ENCODE measurements at places on chromosomes 3 and 15.
A peak's percentile ranks its signal among the peaks of the same experiment; 100 is the strongest.

DNA sequence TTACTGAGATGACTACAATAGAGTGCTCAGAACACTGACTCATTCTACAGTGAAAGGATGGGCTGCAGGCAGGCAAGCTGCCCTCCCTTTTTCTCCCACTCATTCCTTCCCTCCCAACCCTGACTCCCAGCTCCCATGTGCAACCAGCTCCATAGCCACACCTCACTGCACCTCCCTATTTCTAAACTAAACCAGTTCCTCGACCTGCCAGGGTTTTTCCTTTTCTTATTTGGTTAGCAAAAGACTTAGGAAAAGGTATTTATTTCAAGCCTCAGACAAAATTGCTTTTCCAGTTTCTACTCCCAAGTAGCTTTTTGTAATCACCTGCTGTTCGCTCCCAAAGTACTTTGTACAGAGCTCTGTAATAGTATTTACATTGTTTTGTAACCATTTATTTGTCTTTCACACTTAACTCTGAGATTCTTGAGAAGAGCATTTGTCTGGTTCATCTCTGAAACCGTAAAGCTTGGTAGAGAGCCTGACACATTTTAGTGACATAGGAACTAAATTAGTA lies 2.2 kb downstream of the AADAC start:
- no peak for DNase-seq

DNA sequence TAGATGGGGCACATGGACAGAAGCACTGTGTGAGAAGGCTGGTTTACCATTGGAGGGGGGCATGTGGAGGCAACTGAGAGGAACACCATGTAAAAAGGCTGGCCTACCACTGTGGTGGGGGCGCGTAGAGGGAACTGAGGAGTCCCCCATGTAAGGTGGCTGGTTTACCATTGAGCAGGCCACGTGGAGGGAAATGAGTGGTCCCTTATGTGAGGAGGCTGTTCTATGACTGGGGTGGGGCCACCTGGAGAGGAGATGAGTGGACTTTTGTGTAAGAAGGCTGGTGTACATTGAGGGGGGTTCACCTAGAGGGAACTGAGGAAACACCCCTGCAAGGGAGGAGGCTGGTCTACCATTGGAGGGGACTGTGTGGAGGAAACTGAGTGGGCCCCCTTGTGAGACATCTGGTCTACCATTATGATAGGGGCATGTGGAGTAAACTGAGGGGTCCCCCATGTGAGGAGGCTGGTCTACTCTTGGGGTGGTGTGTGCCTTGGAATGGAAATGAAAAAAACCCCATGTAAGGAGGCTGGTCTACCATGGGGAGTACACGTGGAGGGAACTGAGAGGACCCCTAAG lies 156.9 kb downstream of the FBLN2 start:
- DNase-seq = no peak

GRCh38 chr3:66856533-66856932 lies 141.6 kb upstream of the KBTBD8 start:
- no peak for DNase-seq

DNA sequence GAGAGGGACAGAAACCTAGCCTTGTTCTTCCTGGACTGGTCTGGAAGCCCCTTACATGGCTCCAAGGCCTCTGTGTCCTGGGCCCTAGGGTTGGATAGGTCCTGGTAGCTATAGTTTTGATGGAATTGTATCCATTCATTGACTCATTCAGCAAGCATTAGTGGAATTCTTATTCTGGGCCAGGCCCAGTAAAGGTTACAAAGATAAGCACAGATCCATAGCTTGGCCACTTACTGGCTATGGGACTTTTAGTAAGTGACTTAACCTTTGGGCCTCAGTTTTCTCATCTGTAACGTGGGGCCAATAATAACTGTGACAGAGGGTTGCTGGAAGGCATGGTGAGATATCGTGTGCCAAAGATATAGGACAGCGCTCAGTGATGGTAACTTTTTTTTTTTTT lies 13.6 kb upstream of the DAG1 start:
- DNase-seq = no peak

GRCh38 chr15:62992302-62992701 lies 50.2 kb upstream of the TPM1 start:
- DNase-seq = no peak

DNA sequence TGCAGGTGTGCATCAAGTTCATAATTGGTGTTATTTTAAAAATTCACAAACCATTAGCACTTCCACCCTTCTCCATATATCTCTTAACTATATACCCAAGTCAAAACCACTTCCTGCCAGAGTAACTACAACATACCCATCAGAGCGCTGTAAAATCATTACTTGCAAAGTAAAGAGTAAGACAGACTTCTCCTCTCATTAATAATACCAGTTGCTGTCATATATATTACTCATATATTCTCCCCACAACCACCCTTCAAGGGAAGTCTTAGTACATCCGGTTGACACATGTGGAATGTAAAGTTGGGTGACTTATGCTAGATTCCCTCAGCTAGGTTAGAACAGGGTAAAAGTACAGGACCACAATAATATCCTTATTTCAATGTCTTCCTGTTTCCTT lies 5.6 kb downstream of the TERC start:
- DNase-seq = no peak

DNA sequence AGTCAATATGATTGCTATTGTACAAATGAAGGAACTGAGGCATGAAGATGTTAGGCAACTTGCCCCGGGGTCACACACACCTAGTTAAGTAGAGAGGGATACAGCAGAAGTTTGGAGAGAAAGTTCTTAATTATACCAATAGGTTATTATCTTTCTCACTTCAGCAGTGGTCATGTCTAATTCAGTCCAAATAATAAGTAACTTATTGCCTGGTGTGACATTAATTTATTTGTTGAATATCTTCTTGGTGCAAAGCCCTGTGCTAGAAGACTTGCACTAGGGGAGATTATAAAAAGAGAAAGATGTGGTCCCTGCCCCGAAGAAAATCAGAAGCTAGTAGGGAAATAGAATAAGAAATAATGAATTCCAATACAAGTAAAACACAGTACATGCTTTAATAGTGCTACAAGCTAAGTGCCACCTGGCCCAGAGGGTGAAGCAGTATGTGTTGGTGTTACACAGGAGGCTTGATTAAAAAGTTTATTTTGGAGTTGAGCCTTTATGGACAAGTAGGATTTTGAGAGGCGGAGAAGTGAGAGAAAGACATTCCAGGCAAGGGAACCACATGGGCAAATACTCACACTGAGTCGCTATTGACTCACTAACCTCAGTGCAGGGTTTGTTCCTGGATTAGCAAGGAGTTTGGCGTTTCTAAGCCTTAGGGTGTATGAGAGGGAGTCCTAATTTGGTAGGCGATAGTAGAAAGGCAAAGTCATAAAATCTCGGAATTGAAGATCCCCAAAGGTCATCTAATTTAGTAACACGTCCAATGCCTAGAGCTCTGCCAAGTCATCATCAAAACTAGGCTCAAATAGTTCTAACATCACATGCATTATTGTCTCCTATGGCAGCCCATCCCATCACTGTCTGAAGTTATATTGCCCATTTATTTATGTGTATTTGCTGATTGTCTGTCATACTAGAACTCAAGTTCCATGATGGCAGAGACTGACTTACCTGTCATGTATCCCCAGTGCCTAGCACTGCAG lies 19.2 kb upstream of the GSK3B start:
- no peak for DNase-seq

- DNase-seq = peak; percentile 71
These were observed at the start of gene SLCO3A1 for GRCh38 chr15:91853511-91853947. Gene SLCO3A1 (plus strand): TSS chr15:91853708.

GRCh38 chr15:49570174-49570573 lies 50.4 kb downstream of the FAM227B start:
- no peak for DNase-seq

- no peak for DNase-seq
These were observed 12.6 kb downstream of the OSBPL11 start for GRCh38 chr3:125582707-125583106.

- DNase-seq = no peak
These were observed 48.0 kb upstream of the MEX3B start for GRCh38 chr15:82093774-82094211.
